T-cell (primary cell): ENCODE measurements at places on chromosomes 11 and 22. TPM values are rescaled to one million over a fixed set of nuclear protein-coding genes. Genes with fewer than 3 reads are reported as not detected.

GRCh38 chr11:20477418-20478090 lies 90.0 kb downstream of the PRMT3 start:
- no peak overlapping the region for H3K4me3 ChIP-seq
- peaks cover 9% of the 10 kb centered on the region for H3K4me1 ChIP-seq

Gene ACRV1
- total RNA-seq = not detected

GRCh38 chr22:27937453-27937852 lies 18.4 kb upstream of the PITPNB start:
- no peak overlapping the region for H3K4me3 ChIP-seq
- DNase-seq = no peak
- H3K36me3 ChIP-seq = no peaks in the 10 kb centered on the region
- no peak overlapping the region for H3K27ac ChIP-seq

DNA sequence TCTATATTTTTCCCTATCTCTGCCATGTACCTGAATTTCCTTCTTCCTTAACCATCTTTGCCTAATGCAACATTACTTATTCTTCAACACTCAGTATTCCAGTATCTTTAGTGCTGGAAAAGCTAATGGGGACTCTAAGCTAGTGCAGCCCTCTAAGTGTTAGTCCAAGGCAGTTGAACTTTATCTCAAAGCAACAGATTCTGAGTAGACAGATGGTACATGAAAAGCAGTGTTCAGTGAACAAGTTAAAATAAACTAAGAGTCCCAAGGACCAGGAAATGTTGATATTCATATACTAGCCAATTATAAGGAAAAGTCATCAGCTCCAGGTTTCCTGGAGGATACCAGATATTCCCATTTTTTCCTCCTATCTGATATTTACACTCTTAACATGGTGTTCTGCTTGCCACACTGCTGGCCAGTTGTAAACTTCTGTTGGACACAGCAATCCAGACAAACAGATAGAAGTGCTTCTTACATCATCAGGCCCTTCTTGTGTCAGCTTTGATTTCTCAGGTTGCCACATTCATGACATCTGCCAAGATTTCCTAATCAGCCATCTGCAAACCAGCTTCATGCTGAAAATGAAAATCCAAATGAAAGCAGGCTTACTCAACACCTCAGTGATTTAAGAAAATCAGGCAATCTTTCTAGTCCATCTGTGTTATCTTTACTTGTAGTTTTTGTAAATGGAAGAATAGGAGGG lies 255.9 kb upstream of the POU2AF2 start:
- H3K27ac ChIP-seq = no peak overlapping the region
- H3K27me3 ChIP-seq = no peaks in the 10 kb centered on the region
- no peak overlapping the region for H3K4me3 ChIP-seq
- no peaks in the 10 kb centered on the region for H3K4me1 ChIP-seq

DNA sequence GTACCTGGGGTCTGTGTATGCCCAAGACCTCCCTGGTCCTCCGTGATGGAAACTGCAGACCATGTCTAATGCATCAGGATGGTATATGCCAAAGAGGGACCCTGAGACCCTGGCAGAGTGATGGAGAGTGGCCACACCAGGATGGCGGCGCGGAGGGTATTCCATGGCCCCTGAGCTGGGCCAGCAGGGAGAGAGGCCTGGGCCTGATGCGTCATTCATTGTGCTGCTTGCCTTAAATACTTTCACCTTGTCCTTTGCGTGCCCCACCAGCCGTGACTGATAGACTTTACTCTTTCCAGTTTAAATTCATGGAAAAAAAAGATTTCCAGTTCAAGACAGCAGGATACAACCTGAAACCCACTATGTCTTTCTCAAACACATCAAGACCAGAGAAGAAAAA lies 5.6 kb upstream of the NDUFV1 start:
- no peaks in the 10 kb centered on the region for H3K4me1 ChIP-seq
- H3K36me3 ChIP-seq = no peaks in the 10 kb centered on the region
- no peak overlapping the region for H3K27ac ChIP-seq

DNA sequence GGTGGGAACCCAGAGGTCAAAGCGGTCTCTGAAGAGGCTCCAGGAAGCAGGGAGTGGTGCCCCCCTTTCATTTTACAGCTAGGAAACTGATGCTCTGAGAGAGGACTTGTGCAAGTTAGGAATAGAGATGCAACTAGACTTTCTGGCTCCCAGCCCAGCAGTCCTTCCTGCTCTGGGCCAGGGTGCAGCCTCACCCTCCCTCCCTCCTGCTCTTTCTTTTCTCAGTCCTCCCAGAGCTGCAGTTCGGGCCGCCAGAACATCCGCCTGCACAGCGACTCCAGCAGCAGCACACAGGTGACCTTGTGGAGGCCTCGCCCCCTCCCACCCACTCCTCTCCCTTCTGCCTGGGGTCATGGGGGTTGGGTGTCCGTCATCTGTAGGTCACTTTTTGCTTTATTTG lies 51.5 kb downstream of the LHFPL7 start:
- H3K27me3 ChIP-seq = no peaks in the 10 kb centered on the region
- H3K4me1 ChIP-seq = no peaks in the 10 kb centered on the region
